Vagina (tissue), 2 donors: ENCODE measurements at places on chromosomes 13 and 19.

DNA sequence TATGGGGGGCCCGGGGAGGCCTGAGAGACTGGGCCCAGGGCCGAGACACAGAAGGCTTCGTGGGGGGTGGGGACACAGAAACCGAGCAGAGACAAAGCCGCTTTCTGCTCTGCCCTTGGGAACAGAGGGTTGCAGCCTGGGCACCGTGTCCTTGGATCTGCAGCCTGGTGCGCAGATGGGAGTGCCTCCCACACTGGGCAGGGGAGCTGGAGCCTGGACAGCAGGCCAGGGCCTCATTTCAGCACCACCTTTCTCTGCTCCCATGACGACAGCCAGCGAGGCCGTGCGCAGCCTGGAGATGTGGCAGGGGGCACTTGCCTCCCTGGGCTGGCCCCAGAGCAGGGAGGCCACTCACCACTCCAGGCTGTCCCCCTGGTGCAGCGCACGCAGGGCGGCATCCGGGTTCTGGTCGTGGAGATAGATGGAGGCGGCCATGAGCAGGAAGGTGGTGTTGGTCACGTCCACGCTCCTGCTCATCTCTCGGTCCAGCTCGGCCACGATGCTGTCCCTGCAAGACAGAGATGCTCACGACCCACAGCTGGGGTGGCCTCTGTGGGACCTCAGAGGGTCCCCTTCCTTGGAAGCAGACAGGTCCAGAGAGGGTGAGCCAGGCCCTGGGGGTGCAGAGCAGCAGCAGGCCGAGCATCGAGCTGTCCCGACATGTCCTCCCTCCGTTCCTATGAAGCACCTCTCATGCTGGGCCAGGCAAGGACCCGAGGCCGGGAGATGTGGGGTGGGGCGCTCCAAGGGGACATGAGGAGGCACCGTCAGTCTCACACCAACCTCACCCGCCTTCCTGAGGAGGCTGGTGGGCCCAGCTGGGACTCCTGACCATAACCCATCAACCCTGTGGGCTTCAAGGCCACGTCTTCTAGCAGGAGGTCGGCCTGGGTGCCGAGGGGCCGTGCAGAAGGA, 10.9 kb upstream of the CERS1 start:
- no peak for DNase-seq

- DNase-seq: no peak
Observed at GRCh38 chr19:29086646-29087045, 126.3 kb downstream of the UQCRFS1 start.

DNA sequence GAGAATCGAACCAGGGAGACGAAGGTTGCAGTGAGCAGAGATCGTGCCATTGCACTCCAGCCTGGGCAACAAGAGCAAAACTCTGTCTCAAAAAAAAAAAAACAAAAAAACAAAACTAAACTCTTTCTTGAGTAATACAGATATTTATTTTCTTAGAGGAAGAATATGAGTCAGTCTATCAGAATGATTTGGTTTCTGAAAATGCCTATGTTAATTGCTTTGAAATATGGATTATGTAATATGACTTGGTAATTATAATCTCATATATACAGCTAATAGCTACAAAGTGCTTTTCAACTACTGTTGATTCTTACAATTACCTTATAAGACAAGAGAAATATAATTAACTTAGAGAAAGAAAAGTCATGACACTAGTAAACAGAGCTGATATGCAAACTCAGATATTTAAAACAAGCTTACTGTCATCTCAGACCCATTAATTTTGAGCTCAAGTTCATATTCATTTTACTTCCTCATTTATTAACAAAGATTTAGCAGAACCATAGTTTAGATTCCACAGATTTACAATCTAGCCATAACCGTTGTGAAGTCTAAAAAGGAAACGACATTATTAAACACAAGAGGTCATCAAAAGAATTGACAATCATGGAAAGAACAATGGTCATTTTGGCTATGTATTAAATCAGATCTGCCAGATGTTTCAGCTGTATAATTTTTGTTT, 88.0 kb downstream of the TBC1D4 start:
- no peak for DNase-seq

DNA sequence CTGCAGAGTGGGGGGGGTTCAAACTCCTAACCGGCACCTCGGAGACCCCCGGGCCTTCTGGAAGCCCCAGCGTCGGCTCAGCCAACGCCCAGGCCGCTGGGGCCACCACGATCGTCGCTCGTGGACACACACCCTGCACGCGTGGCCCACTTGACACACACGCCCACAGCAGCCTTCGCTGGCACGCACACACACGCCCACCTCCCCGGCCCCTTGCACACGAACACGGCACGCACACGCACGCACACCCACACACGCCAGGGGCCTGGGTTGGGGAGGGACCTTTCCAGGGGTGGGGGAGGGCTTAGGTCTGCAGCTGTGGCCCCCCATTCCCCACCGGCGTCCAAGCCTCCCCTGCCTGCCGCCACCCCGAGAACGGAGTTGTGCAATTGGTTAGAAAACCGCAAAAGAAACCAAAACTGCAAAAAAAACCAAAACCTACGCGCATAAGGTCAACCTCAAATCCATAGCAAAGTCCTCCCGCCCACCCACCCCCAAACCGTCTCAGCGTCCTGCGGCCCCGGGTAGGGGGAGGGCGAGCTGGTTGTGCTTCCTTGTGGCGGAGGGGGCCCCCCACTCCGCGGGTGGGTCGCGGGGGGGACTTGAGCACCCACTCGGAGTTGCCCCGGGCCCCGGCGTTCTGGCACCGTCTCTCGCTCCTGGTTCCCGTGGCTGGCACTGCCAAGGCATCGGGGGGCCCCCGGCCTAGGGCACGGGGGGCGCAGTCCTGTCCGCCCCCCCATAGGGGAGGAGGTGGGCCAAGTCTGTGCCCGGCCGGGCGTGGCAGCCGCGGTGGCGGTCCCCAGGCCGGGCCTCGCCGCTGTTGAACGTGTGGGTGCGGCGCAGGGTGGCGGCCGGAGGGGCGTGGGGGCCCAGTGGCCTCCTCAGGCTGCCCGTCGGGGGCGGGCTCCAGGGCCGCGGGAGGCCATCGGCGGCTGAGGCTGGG, 3.3 kb upstream of the LRG1 start:
- no peak for DNase-seq

GRCh38 chr13:113430378-113431110, 22.7 kb downstream of the ADPRHL1 start:
- DNase-seq: no peak

DNA sequence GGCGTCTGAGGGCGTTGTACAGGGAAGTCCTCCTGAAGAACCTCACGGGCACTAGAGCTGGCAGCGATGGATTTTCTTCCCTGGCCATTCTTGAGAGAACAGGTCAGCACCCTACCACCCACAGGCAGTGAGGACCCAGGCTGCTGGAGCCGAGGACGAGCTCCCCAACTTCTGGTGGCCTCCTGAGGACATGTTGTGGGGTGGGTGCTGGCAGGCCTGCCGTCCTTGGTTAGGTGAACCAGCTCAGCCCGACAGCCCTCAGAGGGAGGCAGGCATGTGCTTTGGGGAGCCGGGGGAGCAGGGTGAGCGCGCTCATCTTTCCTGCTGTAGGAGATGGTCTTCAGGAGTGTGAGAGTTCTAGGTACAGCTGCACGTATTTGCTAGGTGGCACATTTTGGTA, 15.4 kb downstream of the LYL1 start:
- DNase-seq: no peak

GRCh38 chr13:76723551-76724232, 162.5 kb downstream of the KCTD12 start:
- no peak for DNase-seq

- no peak for DNase-seq
Observed at GRCh38 chr13:48449656-48450055, 36.7 kb upstream of the LPAR6 start.

GRCh38 chr13:44267980-44268379, 105.6 kb upstream of the SERP2 start:
- no peak for DNase-seq

DNA sequence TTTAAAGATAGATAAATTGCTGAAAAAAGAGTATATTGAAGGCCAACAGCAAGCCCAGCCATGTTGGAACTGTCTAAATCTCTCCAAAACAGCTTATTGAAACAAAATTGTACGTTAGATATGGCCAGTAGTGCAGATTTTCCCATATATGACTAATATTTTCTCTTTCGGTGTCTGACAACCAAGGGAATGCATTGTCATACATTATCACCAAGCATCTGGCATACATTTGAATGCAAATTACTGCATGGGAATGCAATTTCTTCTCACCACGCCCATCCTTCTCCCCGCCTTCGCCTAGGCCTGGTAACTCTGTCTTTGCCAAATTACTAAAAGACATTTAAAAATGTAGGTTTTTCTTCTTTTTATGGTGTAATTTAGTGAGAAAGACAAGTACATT, 32.5 kb upstream of the IRS2 start:
- no peak for DNase-seq

DNA sequence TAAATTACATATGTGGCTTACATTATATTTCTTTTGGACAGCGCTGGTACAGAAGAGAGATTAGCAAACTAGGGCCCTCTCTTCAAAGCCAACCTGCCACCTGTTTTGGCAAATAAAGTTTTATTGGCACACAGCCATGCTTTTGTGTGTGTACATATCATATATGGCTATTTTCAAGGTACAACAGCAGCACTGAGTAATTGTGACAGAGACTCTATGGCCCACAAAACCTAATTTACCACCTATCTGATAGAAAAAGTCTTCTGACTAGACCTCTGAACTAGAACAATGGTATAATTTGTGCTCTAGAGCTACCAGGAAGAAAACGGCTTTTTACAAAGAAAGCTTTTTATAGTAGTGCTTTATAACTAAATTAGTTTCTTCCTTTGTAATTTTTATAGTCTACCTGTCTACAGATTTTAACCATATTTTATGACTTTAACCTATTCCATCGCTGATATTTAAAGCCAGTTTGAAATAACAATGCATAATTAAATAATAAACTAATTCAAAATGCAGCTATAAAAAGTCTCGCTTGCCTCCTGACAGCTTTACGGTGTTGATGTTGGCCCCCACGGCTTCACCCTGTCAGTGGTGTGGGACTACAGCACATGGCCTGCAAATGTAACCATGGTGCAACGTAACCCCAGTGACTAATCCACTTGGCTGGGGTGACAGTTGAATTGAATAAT, 17.7 kb upstream of the DPY19L3 start:
- no peak for DNase-seq

- no peak for DNase-seq
Observed at GRCh38 chr13:111130116-111130508, 15.0 kb downstream of the ARHGEF7 start.

GRCh38 chr13:22589880-22590279, 590.9 kb upstream of the SGCG start:
- DNase-seq: no peak

GRCh38 chr13:44978328-44978727, 10.9 kb downstream of the NUFIP1 start:
- DNase-seq: no peak

DNA sequence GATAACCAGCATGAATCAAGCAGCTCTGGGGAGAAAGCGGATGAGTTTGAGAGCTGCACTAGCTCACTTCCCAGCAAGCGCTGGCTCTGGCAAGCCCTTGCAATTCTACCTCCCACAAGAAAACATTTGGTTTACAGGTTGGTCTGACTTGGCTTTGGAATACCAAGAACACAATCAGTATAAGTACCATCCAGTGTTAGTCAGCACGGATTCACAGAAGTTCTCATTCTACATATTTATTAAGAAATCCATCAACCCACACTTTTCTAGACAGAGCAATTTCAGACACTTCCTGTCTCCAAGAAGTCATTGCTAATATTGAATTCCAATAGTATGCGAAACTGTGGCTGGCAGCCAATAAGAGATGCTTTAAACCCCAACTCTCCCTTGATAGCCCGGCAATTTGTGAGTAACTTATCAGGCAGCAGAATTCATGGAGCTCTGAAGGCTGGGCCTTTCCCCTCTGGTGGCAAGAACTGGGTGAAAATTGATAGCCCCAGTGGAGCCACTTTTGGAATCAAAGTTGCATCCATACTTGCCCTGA, 59.4 kb upstream of the WASF3 start:
- no peak for DNase-seq

DNA sequence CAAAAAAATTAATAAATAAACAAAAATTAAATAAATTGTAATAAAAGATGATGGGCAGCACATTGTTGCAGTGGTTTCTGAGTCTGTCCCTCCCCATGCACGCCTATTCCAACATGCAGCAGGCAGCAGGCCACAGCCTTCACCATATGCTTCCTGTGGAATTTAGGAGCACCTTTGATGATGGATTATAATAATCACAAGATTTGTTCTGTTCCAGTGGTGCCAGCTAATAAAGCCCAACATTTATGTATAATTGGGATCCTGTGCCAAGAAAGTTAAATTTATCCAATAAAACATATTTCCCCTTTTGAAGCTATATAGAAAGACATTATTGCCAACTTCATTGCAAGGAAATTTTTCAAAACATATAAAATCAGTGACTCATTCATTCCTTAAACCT, 328.6 kb downstream of the FGF14 start:
- DNase-seq: no peak

DNA sequence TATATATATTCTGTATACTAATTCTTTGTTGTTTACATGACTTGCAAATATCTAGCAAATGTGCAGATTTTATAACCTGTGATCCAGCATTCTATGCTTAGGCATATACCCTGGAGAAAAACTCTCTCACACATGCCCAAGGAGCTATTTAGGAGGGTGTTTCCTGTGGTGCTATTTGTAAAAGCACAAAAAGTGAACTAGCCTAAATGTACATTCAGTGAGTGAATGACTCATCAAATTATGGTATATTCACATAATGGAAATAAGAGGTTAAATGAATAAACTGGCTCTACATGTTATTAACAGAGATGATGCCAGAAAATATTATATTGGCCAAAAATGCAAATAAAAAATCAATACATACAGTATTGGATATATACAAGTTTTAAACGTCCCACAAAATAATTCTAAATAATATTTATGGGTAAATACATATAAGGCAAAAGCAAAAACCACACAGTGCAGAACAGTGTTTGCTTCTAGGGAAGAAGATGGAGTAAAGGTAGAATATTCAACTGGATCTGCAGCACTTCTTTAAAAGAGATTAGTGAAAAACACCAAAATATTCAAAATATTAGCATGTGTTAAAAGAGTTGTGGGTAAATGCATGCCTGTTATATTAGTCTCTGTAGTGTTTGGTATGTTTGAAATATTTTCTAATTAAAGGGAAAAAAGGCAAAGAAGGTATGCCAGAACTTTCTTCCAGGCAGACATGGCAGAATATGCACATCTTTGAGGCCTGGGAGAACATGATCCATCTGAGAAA, 344.7 kb downstream of the KLF5 start:
- no peak for DNase-seq

DNA sequence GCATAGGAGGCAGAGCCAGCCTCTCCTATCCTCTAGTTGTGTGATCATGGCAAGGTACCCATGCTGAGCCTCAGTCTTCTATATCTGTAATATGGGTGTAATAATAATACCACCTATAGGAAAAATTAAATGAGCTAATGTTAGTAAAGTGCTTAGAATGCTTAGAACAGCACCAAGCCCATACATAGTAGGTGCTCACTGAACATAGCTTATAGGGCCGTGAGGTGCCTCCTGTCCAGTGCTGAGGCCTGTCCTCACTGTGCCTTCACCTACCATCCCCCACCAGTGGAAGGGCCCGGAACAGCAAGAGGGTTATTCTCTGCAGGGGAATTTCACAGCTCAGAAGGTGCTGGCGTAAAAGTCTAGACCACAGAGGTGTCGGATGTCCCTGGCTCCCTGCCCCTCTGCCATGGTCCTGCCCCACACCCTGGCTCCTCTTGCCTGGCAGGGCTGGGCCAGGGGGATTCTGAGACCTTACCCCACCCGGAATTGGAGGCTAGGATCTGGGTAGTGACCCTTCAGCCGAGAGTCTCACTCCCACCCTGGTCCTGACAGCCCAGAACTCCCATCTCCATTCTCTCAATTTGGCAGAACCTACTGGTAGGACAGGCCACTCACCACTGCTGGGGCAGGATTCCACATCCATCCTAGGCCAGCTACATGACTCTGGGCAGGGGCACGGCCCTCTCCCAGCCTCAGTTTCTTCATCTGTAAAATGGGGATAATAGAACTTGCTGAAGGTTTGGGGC, 2.2 kb upstream of the SCN1B start:
- no peak for DNase-seq
